Activated T-cell treated with anti-CD3 and anti-CD28 coated beads for 24 hours (primary cell): ENCODE measurements at places on chromosomes 16 and 17.

GRCh38 chr16:80993834-80994233 lies 12.9 kb downstream of the CMC2 start:
- no peak for DNase-seq

- DNase-seq = no peak
These were observed 67.7 kb upstream of the NFAT5 start for GRCh38 chr16:69497876-69498596.

DNA sequence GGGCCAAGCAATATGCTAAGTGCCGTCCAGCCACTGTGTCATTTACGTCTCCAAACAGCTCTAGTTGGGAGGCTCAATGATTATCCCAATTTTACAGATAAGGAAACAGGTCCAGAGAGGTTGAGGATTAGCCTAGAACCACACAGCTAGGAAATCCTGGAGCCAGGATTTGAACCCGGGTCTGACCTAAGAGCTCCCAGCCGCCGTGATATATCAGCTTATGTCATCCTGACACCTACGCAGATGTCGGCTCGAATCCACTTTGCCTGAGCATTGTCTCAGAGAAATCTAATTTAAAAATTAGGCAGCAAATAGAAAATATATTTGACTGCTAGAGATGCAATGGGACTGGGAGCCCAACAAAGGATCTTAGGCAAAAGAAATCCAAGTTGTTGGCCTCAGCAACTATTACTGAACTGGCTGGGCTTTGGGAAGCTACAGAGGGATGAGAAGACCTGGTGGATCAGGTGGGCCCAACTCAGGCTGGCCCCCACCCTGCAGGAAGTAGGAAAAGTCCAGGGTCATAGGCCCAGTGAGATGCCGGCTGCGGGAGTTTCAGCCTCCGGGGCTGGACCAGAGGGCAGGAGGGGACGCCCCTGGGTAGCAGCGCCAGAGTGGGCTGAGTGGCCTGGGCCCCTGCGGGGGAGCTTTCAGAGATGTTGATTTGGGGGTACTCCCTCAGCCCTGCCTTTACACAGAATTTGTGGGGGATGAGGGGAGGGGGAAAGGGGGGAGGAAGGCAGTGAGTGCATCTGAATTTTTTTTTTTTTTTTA lies 35.1 kb upstream of the IL21R start:
- DNase-seq = no peak

- DNase-seq = no peak
These were observed 84.4 kb downstream of the VMP1 start for GRCh38 chr17:59791603-59792457.

DNA sequence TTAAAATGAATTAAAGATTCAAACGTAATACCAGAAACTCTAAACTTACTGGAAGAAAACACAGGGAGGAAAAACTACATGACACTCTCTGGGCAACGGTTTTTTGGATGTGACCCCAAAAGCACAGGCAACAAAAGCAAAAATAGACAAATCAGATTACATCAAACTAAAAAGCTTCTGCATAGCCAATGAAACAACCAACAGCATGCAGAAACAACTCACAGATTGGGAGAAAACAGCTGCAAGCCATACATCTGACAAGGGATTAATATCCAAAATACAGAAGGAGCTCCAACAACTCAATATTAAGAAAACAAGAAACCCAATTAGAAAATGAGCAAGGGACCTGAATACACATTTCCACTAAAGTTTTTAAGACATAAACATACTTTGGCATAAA lies 69.2 kb upstream of the ALOX12 start:
- DNase-seq = no peak

- DNase-seq = peak; percentile 18
These were observed at the start of gene RPRML for GRCh38 chr17:46979147-46979863. Gene RPRML, minus strand, starts transcription at chr17:46979253. Its CDS starts 246 bp downstream, at chr17:46979007.

- DNase-seq = peak; percentile 1
These were observed 776 bp downstream of the LRRC75A start for GRCh38 chr17:16491131-16491702.

DNA sequence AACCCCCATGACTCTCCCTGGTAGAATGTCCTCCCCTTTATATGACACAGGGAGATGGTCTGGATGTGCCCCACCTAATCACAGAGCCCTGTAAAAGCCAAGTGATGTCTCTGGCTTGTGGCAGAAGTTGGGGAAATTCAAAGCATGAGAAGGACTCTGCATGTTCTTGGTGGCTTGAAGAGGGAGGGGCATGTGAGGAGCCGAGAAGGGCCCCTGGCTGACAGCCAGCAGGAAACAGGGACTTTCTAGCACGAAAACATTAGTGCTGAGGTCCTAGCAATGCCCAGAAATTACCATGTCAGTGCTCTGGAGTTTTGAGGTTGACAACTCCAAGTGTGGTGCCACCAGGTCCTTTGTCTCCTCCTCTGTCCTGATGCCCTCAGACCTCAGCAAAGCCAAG lies 75.9 kb downstream of the USP22 start:
- no peak for DNase-seq

GRCh38 chr17:71926746-71927398 lies 193.9 kb upstream of the SOX9 start:
- no peak for DNase-seq

- DNase-seq = no peak
These were observed 7.3 kb downstream of the TCF25 start for GRCh38 chr16:89880477-89881367.

GRCh38 chr17:83146347-83146746 lies 66.9 kb downstream of the METRNL start:
- DNase-seq = no peak

DNA sequence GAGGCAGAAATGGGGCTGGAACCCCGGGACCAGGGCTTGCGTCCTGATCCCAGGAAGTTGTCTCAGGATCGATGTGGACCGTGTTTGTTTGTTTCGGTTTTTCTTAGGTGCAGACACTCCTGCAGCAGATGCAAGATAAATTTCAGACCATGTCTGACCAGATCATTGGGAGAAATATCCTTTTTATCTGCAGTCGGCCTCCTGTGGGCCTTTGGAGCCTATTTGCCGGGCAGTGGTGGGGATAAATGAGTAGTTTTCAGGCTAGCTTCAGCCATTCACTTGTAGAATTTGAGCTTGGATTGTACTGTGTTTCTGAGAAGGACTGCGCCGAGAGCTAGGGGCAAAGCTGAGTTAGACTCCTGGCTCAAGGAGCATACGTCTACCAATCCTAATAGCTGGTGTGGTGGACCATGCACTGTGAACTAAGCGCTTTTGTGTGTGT lies 816 bp downstream of the HSBP1 start:
- no peak for DNase-seq

GRCh38 chr16:287298-287811 lies 4.4 kb downstream of the PDIA2 start:
- no peak for DNase-seq

DNA sequence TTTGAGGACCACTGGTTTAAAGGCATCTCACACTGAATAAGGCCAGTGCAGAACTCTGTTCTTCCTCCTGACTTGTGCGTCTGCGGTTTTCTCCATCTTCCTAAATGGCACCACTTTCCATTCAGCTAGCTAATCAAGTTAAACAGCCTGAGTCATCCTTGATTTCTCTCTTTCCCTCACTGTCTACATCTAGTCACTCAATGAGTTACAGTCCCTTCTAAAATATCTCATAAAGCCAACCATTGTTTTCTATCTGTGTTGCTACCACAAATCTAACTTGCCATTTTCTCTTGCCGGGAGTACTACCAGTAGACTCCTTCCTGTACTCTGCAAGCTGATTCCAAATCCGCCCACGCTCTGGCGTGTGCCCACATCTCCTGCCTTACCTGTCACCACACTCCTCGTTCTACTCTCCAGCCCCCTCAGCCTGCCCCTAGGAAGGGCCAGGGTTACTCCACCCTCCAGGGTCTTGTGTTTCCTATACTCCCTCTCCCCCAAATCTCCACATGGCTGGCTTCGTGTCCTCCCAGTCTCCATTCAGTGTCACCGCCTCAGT lies 324.5 kb downstream of the SNX29 start:
- no peak for DNase-seq

DNA sequence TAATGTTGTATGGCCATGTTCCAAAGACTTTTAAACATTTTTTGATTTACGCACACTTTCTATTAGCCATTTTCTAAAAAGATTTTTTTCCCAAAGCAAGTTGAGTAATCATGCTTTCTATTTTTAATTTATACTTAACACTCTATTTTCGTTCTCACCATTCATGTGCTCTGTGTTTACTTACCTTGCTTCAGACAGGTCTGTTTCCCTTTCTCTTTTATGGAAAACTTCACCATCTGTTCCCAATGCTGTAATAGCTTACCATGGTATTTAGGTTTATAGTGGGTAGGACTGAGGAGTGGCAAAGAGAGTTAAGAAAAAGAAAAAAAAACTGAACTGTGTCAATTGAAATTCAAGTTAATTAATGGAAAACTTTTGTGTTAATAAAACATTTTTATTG lies 37.5 kb upstream of the KCNJ16 start:
- no peak for DNase-seq

- peak; percentile 63 for DNase-seq
These were observed 13.4 kb upstream of the SULT1A1 start for GRCh38 chr16:28623172-28623711.

DNA sequence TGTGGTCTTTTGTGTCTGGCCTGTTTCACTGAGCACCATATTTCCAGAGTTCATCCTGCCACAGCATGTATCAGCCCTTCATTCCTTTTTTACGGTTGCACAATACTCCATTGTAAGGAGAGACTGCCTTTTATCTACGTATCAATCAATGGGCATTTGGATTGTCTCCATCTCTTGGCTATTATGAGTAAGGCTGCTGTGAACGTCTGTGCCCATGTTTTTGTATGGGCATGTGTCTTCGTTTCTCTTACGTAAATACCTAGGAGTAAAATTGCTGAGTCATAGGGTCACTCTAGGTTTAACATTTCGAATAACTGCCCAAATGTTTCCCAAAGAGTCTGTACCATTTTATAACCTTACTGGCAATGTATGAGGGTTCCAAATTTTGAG lies 202.8 kb upstream of the FOXF1 start:
- DNase-seq = no peak

DNA sequence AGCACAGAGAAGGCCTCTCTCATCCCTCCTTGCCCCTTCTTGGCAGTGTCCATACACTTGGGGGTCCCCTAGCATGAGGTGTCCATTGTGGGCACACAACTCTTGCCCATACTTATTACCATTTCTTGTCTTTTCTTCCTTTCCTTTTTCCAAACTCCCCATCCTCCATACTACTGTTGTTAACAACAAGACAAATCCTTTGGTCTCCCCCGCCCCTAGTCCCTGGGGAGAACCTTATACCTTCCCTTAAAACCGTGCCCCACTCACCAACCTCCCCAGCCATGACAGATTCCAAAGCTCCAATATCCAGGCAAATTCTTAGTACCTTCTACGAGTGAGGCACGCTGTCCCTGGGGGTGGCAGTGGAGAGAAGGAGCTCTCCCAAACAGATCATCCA lies 82.9 kb downstream of the GAS7 start:
- DNase-seq = no peak

- DNase-seq = no peak
These were observed 47.1 kb upstream of the PHOSPHO1 start for GRCh38 chr17:49277638-49278037.

DNA sequence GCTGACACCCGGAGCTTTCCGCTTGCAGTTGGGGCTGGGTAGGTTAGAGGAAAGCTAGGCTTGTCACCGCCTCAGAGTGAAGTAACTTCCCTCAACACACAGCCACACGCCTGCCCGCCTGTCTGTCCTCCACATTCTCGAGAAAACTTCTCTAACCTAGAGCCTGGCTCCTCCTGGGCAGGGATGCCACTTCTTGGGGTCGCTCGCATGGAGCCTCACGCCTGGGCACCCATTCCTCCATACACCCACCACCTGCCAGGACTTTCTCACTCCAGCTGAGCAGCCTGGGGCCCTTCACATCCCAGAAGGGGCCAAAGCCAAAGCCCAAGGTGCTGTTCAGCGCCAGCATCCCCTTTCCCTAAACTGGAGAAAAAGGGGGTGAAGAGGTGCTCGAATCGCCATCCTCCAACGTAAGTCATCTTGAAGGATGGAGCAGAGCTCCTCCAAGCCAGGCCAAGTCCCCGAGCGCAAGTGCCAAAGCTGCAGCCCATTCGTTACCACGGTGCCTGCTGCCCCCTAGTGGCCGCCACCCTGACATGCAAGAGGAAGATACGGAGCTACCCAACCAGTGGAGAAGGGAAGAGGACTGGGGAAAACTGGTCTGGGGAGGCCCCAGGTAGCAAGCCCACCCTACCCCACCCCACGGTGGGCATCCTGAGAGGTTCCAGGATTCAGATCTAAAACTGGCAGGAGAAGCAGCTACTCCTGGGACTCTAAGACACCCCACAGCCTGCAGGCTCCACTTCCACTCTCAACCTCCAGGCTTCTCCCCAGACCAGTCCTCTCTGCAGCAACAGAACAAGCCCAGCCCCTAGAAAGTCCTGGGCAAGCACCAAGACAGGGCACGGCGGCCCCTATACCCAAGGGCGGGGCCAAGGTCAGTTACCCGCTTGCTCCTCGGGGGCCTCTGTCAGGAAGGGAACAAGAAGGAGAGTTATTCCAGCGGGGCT lies 63.1 kb downstream of the MYO18A start:
- DNase-seq = peak; percentile 63

DNA sequence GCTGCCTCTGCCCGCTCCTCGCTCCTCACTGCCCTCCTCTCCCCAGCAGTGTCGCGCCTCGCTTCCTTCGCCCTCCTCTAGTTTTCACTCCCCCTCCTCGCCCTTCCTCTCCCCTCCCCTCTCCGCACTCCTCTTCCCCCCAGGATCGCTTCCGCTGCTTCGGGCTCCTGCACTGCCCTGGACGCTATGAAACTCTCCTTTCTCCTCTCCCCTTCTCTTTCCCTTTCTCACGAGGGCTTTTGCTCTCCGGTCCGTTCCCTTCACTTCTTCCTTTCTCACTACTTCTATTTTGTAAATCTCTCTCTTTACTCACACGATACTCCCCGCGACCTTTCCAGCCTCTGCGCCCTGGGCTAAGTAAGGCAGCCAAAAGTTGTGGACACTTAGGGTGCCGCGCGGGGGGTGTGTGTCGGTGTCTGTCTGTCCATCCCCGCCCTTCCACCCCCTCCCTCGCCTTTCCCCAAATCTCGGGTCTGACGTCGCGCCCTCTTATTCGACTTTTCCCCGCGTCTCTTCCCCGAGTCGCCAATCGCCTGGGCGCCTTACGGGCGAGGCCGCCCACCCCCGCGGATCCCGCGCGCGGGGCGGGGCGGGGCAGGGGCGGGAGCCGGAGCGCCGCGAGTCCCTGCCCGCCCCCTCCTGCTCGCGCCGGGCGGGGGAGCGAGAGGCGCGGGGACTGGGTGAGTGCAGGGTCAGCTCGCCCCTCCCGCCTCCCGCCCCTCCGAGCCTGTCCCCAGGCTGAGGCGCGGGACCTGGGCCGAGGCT lies at the start of gene IRX3:
TSS of gene IRX3 (minus strand) at position 422 of the 765 bp plus-strand sequence. CDS start 737 bp downstream, outside the sequence.
- no peak for DNase-seq

- no peak for DNase-seq
These were observed 33.4 kb downstream of the AXIN2 start for GRCh38 chr17:65527857-65528591.
